ENCODE measurements at places on chromosomes 12 and 14.
A peak's percentile ranks its signal among the peaks of the same experiment; 100 is the strongest.

DNA sequence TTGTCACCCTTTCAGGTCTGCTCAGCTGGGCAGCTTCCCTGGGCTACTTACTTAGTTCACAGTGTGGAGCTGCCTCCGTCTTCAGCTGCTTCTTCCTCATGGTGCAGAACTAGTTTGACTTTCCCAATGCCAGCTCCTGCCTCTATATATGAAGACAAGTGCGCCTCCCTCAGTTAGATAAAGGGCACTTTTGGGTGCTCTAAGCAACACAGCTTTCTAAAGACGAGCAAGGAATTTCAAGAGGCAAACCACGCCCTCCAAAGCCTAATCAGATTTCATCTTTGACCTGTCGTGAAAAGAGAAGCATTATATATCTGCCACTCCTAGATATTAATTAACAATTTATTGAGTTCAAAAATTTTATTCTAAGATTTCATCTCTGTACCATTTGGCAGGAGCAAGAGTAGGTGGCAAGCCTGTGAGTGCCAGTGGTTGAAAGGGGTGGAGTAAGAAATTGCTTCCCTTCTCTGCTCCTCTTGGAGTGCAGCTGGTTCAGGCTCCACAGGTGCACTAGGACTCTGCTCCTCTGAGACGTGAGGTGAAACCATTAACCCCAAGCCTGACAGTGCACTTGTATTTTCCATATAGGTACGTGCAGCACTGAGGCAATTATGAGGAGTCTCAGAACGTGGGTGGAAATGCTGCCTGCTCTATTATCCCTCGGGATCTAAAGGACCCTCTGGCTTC is 2.1 kb upstream of the SLC11A2 start:
- no peak for DNase-seq

DNA sequence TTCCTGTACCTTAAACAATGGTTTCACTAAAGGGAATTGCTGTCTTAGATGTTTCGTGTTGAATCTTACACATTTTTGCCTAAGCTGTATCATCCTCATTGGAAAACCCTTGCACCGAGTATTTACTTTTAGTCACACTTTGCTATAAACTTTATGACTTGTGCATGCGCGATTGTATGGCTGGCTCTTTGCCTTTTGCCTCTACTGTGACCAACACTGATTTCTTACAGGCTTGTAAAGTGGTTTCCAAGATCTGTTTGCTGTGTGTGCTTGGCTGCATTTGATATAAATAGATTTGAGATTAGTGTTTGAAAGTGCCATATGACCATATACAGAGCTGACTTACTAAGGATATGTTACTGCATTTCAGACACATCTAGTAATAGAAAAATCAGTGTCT is 40.5 kb downstream of the RASSF3 start:
- no peak for DNase-seq

DNA sequence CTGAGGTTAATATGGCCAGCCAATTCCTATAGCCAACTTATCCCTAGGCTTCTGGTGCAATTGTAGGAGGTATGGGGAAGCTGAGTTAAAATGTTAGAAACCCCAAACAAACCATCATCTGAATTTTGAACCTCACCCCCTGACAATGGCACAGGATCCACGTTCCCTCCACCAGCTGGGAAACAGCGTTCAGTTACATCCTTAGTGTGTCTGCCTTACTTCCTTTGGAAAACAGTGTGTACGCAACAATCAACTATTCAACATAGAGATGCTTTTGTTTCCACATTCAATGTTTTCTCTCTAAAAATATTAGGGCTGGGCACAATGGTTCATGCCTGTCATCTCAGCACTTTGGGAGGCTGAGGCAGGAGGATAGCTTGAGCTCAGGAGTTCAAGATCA is 203.4 kb downstream of the TTC7B start:
- DNase-seq, result no peak

- DNase-seq, result no peak
Observed at GRCh38 chr12:43337571-43338444, 214.2 kb downstream of the ADAMTS20 start.

DNA sequence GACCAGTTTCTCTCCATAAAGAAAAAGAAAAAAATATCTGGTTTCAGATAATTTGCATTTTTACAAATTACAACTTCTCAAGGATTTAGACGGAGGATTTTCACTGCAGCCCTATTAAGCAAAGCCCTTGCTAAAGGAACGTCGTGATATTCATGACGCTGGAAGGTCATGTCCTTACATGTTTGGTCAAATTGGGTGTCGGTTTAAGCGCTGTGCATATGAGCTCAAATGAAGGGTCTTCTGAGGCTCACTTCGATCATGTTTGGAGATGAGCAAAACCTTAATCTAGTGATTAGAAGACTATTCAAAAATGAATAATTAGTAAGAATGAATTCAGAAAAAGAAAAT is 67.3 kb upstream of the USP15 start:
- DNase-seq, result no peak

- no peak for DNase-seq
Observed at GRCh38 chr12:3398196-3398789, 92.7 kb upstream of the PRMT8 start.

DNA sequence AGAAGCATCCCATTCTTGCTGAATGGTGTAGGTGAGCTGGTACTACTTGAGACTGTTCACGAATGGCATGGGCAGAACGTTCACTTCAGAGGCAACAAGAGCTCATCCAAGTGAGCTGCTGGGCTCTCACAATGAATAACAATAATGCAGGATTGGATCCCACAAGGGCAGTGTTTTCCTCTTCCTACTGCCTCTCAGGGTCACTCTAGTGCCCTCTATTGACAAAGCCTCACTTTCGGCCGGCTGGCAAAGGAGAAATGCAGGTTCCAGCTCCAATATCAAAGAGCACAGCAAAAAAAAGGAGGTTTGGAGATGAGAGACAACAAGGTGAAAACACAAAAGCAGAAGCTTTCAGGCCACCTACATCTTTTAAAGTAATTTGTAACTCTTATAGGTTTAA is 74.6 kb upstream of the MYF6 start:
- no peak for DNase-seq

DNA sequence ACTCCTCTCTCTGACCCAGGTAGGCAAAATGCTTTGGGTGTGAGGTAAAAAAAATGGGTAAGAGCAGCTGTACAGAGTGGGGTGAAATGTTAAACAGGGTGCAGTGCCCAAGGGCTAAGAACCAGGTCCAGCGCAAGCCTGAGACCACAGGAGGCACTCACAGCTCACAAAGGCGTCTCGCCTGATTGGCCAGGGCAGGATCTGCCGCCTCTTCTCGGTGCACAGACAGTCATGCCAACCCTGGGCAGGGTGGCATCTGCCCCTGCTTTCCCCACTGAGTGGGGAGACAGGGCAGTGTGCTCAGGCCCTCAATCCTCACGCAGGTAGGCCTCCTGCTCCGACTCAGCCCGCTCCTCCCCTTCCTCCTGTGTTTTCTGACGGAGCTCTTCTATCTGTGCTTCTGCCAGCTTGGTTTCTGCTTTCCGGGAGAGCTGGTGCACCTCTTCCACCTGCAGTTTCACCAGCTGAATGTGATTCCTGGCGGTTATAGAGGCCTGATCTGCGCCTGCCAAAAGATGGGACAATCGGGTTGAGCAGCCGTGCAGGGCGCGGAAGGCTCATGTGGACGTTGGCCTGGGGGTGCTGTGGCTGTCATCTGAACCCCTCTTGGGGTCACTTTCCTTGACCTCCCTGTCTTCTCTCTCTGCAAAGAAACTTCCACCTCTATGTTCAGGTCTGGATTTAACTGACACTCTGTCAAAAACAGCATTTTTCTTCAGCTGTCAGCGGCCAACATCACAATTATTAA is 4.7 kb downstream of the B3GNT4 start:
- no peak for DNase-seq

GRCh38 chr12:120951-121350 is 54.4 kb downstream of the IQSEC3 start:
- no peak for DNase-seq

DNA sequence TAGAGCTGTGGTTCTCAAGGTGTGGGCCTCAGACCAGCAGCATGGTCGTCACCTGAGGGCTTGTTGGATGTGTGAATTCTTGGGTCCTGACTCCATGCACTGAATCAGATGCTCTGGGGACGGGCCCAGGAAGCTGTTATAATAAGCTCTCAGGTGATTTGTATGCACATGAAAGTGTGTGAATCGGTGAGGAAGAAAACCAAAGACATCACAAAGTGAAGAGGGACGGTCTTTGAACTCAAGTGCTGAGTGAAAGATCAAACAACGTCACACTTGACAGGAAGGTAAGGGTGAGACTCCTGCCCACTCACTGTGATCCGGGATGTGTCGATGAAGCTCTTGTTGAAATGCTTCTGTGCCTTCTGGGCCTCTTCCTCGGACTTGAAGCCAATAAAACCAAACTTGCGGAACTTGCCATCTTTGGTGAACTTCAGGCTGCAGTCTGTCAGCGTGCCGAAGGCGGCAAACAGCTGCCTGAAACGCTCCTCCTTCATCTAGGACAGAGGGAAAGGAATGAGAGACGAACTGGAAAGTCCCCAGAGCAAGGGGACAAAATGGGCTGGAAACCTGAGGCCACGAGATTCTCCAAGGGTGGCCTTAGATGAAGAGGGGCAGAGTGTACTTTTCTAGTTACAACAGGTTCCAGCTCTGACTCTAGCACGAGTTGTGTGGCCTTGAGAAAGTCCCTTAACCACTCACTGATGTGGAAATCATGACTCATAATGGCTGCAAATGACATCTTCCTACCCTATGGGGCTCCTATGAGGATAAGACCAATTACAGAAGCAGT is 4.0 kb downstream of the RBM19 start:
- peak; percentile 7 for DNase-seq

DNA sequence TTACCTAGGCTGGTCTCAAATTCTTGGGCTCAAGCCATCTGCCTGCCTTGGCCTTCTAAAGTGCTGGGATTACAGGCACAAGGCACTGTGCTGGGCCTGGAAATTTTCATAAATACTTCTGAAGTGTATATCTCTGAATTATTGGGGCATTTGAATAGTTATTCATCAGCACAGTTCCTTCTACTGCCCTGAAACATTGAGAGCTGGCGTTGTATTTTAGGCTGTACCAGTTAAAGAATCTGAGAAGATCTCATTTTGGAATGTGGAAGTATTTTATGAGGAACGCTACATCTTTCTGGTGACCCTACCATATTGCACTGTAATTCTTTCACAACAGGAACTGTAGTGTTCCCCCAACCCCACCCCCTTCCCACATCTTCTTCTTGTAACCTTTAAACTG is 349.0 kb upstream of the RGS6 start:
- DNase-seq, result no peak

GRCh38 chr12:116595186-116595585 is 36.0 kb downstream of the MAP1LC3B2 start:
- no peak for DNase-seq

DNA sequence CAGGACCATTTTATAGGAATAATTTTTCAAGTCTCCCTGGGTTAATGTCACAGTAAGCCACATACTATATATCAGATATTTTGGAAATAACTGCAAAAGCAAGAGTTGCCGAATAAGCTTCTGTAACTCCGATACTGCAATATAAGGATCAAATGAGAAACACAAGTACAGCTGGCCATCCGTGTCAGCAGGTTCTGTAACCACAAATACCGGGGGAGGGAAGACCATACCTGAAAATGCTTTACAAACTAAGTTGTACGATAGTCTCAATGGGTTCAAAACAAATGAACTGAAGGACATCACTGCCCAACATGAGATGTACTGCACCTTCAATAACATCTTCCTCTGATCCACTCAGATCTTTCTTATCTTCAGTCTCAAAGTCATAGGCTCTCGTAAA is 1.8 kb downstream of the SYCP3 start:
- DNase-seq, result no peak

DNA sequence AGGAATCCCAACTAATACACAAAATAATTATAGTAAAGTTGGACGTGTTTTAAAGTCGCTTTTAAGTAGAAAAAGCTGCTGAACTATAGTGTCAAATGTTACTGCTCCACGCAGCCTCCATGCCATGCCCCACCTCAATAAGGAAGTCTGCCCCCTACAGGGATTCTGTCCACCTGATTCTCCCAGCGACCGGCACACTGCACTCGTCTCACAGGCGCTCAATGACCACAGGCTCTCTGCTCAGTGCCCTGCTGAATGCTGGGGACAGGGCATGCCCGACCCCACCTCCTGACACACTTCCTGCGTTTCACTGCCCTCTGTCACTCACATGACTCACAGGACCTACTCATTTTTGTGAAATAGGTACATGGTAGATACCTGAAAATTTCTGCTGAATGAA is 48.9 kb downstream of the BDKRB1 start:
- no peak for DNase-seq

DNA sequence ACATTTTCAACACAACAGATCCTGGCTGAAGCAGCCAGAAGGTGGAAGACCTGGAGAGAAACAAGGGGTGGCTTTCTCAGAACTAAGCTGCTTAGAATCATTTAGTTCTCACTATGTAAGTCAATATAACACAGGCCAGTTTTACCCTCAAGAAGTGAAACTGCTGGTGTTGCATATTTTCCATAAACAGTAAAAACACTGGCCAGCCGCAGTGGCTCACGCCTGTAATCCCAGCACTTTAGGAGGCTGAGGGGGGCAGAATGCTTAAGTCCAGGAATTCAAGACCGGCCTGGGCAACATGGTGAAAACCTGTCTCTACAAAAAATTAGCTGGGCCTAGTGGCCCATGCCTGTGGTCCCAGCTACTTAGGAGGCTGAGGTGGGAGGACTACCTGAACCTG is 11.6 kb downstream of the STX2 start:
- no peak for DNase-seq

All from activated gamma-delta T cell treated with anti-CD3 and anti-CD28 coated beads, Interleukin-2, amount 50 U/mL, for 16 hours (primary cell).